Spinal cord (tissue), 10 donors: ENCODE measurements at places on chromosomes 5 and 9.

DNA sequence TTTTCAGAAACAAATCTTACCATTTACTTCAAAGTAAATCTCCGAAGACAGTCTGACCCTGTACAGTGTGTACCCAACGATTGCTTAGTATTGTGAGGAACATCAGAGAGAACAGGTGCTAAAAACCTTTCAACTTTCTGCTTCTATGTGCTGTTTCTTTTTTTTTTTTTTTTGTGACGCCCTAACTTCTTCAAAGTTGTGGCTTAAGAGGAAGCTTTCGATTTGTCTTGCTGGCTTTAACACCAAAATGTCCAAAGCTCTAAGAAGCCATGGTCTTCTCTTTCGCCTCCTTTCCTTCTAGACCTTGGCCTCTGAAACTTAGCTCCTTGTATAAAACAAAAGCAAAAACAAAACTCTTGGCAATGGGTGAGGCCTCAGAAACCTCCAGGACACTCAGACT is 1.2 kb downstream of the TNFSF8 start:
- H3K4me3 ChIP-seq = no peak overlapping the region
- DNase-seq = no peak
- no peaks in the 10 kb centered on the region for H3K4me1 ChIP-seq
- no peaks in the 10 kb centered on the region for H3K36me3 ChIP-seq

DNA sequence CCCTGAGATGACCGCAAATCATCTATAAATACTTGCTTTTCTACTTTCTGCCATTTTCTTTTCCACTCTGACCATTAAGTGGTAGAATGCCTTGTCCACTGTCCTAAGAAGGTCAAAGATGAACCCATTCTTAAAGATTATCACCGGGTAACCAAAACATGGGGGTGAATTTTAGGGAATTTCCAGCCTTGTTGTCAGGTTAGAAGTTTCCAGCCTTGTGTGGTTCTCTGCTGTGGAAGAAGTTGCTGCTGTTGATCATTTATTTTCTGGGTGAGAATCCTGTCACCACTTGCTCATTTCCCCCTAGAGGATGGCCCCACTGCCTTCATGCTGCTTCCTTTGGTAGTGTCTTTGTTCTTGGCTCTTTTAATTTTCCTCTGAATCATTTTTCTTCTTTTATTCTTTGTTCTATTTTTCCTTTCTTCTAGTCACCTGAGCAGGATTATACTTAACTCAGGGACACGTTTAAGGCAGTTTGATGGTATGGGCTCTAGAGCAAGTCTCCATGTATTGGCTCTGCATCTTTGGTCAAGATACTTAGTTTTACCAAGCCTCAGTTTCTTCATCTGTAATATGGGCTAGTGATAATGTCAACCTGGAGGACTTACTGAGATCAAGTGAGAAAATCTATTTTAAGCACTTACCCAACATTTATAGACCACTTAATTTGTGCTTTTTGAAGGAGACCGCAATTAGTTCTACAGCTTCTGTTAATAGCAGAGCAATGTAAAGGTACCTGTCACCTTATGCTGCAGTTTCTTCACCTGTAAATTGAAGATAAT is 266.2 kb downstream of the ARHGAP26 start:
- no peak overlapping the region for H3K4me3 ChIP-seq
- no peak overlapping the region for H3K27ac ChIP-seq
- no peaks in the 10 kb centered on the region for H3K27me3 ChIP-seq
- no peaks in the 10 kb centered on the region for H3K36me3 ChIP-seq
- H3K4me1 ChIP-seq = no peaks in the 10 kb centered on the region
- DNase-seq = no peak

- H3K4me1 ChIP-seq = no peaks in the 10 kb centered on the region
- DNase-seq = no peak
- no peak overlapping the region for H3K27ac ChIP-seq
Measured at GRCh38 chr5:128629157-128629556, 91.1 kb upstream of the FBN2 start.

- H3K4me3 ChIP-seq = no peak overlapping the region
- H3K36me3 ChIP-seq = peaks cover 49% of the 10 kb centered on the region
- no peaks in the 10 kb centered on the region for H3K27me3 ChIP-seq
- H3K27ac ChIP-seq = peak overlapping the region; percentile 57
Measured at GRCh38 chr9:744790-745484, 96.6 kb upstream of the DMRT1 start.

DNA sequence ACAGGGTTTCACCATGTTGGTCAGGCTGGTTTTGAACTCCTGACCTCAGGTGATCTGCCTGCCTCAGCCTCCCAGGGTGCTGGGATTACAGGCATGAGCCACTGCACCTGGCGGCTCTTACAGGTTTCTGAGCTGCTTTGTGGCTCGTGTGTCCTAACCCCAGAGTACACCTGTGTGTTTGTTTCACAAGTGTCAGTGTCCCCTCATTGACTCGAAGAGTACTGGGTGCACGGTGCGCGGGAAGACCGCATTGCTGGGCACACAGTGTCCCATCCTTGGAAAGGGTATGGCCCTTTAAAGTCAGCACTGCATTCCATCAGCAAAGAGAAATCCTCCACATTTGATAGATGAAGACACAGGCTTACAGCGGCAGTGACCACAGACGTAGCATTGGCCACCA is 23.8 kb downstream of the NDST1 start:
- H3K4me1 ChIP-seq = peaks cover 22% of the 10 kb centered on the region
- H3K27ac ChIP-seq = no peak overlapping the region
- H3K27me3 ChIP-seq = no peaks in the 10 kb centered on the region
- H3K36me3 ChIP-seq = peaks cover 62% of the 10 kb centered on the region

DNA sequence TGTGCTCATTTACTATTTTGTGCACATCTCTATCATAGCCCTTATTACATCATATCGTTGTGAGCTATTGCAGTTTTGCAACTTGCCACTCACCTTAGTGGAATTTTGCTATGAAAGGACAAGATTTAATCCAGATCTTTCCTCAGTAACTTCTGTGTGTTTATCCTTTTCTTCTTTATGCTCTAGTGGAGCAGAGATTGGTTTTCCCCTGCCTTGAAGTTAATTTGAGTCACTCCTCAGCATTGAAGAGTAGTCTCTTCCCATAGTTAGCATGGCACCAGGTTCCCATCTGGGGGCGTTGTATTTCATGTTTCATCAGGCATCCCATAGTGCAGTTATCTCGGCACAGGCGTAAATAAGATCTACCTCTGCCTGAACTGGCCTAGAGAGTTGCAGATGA is 510.4 kb downstream of the PSAT1 start:
- peaks cover 4% of the 10 kb centered on the region for H3K4me1 ChIP-seq
- H3K36me3 ChIP-seq = no peaks in the 10 kb centered on the region
- no peaks in the 10 kb centered on the region for H3K27me3 ChIP-seq

- DNase-seq = no peak
- H3K27me3 ChIP-seq = no peaks in the 10 kb centered on the region
- H3K27ac ChIP-seq = no peak overlapping the region
- H3K4me1 ChIP-seq = peaks cover 25% of the 10 kb centered on the region
Measured at GRCh38 chr9:136694163-136694871, 7.1 kb upstream of the AGPAT2 start.

- H3K27me3 ChIP-seq = peaks cover 5% of the 10 kb centered on the region
- no peak for DNase-seq
- no peak overlapping the region for H3K27ac ChIP-seq
- peaks cover 22% of the 10 kb centered on the region for H3K4me1 ChIP-seq
Measured at GRCh38 chr9:121609822-121610637, 41.4 kb upstream of the DAB2IP start.

- H3K4me1 ChIP-seq = no peaks in the 10 kb centered on the region
- H3K27me3 ChIP-seq = no peaks in the 10 kb centered on the region
- H3K36me3 ChIP-seq = no peaks in the 10 kb centered on the region
- no peak overlapping the region for H3K27ac ChIP-seq
- no peak overlapping the region for H3K4me3 ChIP-seq
- no peak for DNase-seq
Measured at GRCh38 chr5:38776149-38776896, 69.5 kb upstream of the OSMR start.

DNA sequence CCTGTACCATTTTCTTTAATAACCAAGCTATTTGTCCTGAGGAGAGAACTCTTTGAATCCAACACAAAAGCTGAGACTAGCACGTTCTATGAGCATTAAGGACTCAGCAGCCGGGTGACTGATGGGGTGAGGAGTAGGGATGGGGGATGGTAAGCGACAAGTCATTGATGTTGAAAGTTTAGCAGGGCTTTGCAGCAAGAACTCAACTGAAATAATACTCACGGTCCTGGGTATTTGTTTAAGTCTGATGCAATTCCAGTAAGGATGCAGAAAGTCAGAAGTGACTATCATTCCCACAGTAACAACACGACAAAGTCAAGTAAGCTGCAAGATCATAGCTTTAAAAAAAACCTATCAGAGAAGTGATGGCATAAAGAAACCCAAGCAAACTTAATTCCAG is 131.1 kb downstream of the ACTL7B start:
- H3K27me3 ChIP-seq = no peaks in the 10 kb centered on the region
- no peak overlapping the region for H3K27ac ChIP-seq
- no peak for DNase-seq

DNA sequence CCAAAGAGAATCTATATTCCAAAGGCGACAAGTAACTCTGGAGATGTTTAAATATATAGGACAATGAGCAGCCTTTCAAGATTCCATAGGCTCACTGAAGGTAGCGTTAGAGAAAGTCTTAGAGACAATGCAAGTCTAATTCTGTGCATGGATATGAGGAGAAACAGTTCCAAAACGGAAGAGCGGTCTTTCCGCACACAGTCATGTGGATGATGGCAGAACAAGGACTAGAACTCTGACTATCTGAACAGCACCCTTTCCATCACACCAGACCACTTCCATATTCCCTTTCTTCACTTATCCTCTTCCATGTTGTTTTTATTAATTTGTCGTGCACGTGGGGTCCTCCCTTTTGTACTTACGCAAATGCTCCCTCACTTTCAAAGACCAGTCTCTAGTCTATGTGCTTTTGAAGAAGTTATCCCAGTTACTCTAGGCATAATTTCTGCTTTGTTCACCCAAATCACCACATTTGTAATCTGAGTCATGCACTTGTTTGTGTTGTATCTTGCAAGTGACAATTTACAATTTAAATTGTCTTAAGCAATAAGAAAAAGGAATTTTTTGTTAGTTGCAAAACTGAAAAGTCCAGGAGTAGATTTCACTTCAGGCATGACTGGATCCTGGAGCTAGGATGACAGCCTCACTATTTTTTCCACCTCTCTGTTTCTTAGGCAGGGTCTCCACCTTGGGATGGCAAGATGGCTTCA is 116.0 kb upstream of the ADRA1B start:
- no peaks in the 10 kb centered on the region for H3K27me3 ChIP-seq
- H3K27ac ChIP-seq = no peak overlapping the region
- no peaks in the 10 kb centered on the region for H3K4me1 ChIP-seq
- DNase-seq = no peak
- no peaks in the 10 kb centered on the region for H3K36me3 ChIP-seq

DNA sequence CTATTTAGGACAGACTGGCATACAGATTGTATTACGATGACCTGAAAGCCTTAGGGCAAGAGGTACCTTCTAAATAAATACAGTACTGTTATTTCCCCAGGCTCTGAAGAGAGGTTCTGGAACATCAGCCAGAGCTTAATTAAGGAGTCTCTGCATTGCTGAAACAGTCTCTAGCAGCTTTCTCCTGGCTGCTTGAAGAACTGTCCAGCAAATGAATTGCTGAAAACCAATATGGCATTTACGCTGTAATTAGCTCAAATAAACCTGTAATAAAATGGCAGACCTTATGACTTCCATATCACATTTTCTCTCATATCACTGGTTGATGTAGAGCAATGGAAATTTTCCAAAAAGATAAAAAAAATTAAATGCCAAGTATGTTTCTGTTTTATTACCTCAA is 636.3 kb downstream of the GABRG2 start:
- no peaks in the 10 kb centered on the region for H3K27me3 ChIP-seq
- H3K27ac ChIP-seq = no peak overlapping the region
- H3K36me3 ChIP-seq = no peaks in the 10 kb centered on the region
- DNase-seq = no peak
- no peak overlapping the region for H3K4me3 ChIP-seq

DNA sequence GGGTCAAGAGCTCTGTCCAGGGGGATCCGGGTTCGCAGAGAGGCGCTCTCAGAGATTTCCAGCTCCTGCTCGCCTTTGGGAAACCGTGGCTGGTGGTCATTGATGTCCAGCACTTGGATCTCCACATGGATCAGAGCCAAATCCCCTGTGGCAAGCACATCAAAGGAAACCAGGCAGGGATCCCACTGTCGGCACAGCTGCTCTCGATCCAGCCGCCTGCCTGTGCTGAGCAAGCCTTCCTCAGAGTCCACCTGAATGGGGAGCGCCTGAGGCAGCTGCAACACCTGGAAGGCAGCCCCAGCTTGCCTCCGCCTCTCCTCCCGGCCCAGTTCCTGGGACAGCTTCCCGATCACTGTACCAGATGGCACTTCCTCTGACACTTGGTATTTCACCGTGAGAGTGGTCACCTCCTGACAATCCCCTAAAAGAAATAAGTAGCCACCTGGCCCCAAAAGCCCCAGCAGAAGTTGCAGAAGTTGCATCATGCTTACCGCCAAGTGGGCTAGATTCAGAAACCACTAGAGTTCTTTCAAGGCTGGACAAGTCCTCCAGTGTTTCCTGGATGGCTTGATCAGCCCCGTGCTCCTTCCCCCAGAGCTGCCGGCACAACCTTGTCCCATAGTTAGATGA is 520 bp downstream of the PCDH12 start:
- H3K36me3 ChIP-seq = peaks cover 11% of the 10 kb centered on the region
- peak overlapping the region; percentile 15 for H3K27ac ChIP-seq
- H3K4me1 ChIP-seq = peaks cover 16% of the 10 kb centered on the region
- peak overlapping the region; percentile 21 for H3K4me3 ChIP-seq
